Fibroblast of lung (primary cell): ENCODE measurements at places on chromosomes 13 and 19. TPM values are rescaled to one million over a fixed set of nuclear protein-coding genes. Genes with fewer than 3 reads are reported as not detected.

Gene MAP1S
- polyA plus RNA-seq: 10.5 and 13.1 TPM in 2 replicates

Gene OR7A5
- not detected in 2 replicates for polyA plus RNA-seq

Gene F10
- 6.7 and 39.9 TPM in 2 replicates for polyA plus RNA-seq

Gene FXYD5
- 100 and 187 TPM in 2 replicates for polyA plus RNA-seq
